ENCODE measurements at places on chromosomes 12 and 14.

GRCh38 chr14:102187044-102187443 lies 47.3 kb downstream of the WDR20 start:
- DNase-seq, result no peak

GRCh38 chr12:77510985-77511384 lies 319.7 kb upstream of the NAV3 start:
- DNase-seq, result no peak

- DNase-seq, result no peak
Observed at GRCh38 chr14:52992236-52992870, 41.5 kb upstream of the FERMT2 start.

DNA sequence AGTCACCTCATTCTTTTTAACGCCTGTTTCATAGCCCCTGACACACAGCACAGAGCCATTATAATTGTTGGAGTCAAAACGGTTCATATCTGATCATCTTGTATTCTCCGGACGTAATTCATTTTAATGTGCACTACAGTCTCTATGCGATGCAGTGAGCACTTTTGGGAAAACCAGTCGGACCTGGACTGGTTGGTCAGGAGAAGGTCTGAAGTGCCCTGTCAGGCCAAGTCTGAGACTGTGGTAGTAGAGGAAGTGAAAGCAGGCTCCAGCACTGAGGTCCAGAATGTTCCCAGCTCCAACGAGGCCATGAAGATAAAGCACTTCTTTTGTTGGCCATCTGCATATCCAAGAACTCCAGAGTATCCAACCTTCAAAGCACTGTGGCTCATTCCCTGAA lies 117.1 kb upstream of the NCOR2 start:
- DNase-seq, result no peak

DNA sequence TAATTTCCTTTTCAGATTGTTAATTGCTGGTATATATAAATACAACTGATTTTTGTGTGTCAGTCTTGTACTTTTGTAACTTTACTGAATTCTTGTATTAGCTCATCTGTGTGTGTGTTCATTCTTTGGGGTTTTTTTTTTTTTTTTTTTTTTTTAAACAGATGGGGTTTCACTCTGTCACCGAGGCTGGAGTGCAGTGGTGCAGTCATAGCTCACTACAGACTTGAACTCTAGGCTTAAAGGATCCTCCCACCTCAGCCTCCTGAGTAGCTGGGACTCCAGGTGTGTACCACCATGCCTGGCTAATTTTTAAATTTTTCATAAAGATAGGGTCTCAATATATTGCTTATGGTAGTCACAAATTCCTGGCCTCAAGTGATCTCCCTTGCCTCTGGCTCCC lies 68.0 kb downstream of the WNK1 start:
- no peak for DNase-seq

DNA sequence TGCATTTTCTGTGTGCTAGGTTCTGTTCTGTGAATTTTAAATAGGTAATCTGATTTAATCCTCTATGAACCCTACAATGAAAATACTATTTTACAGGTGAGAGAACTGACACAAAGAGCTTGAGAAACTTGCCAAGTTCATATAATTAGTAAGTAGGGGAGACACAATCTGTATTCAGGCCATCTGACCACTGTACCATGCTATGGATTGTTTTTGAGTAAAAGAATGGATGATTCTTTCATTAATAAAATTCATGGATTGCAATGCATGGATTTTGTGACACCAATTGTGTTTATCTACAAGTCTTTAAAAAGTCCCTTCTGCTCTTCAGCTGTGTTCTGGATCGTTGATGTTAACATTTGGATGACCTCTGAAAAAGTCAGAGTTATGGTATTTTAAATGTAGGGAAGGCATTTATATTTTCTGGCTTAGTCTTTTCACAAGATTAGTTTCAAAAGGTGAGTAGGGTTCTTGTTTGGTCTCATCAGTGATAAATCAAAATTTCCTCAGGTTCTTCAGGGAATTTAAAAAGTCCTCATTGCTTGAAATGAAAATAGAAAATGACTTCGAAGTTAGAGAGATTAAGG lies 15.4 kb upstream of the DYRK2 start:
- DNase-seq, result no peak
